ENCODE measurements at places on chromosomes 6 and 20.

DNA sequence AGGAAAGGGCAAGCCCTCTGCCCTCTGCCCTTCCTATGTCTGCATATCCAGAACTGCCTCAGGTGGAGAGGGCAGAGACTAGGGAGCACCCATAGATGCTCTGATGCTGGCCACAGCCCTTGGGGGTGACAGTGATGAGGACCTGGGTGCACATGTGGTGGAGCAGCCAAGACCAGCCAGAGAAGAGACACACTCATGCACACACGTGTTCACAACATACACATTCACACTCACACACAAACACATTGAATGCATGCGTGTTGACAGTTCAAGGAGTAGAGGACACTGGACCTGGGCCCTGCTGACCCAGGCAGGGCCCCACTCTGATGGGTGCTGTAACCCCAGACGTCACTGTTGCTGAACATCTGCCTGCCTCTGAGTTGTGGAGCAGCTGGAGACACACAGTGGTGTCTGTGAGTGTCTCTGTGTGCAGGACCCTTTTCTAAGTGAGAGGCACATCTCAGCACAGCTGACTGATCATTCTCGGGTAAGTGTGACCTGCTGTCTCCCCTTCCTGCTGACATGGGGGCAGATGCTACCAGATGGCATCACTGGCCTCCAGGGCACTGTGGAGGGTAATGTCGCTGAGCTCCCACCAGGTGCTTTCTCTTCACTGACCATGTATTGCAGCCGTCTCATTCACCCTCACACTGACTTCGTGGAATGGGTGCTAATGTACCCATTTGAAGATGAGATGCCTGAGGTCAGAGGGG lies 30.1 kb upstream of the MAS1L start:
- no peak for DNase-seq

DNA sequence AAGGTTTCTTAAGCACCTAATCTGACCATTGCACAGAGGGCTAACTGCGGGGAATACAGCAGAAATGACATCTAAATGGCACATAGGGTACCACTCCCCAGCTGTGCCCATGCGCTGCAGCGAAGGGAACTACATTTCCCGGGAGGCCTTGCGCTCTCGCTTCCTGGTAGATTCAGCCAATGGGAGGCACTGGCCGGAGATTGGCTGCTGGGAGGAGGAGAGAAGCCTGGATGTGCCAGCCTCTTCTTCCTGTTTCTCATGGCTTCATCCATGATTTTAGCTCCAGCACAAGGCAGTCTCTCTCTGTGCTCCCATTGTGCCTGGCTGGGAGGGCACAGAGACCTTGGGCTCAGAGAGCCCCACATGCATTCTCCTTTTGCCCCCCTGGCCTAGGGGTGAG lies 101.7 kb upstream of the FOXA2 start:
- peak; percentile 33 for DNase-seq

- DNase-seq = no peak
These were observed 90.3 kb downstream of the OLIG3 start for GRCh38 chr6:137403855-137404254.

- DNase-seq = no peak
These were observed 6.4 kb downstream of the ATXN1 start for GRCh38 chr6:16754876-16755275.

DNA sequence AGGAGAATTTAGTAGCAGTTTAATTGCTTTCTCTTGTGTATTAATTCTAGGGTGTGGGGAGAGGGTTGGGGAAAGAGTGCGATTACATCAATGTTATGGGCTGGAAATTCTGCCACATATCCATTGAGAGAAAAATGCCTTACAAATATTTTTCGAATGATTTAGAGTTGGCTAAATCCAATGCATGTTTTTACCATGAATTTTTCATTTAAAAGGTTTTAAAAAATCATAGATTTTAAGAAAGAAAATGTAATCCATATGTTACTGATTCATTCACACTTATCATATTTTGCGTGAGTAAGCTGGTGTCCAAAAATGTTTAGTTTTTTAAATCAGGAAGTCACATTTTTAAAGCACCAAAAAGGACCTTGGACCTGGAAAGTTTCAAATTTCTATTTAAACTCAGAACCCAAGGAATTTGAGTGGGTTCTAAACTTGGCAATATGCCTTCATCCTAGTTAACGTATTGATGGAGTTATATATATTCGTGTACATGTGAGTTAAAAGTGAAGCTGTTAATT lies 627.4 kb upstream of the CITED2 start:
- no peak for DNase-seq

- DNase-seq = no peak
These were observed 488.7 kb upstream of the NRSN1 start for GRCh38 chr6:23637296-23637695.

DNA sequence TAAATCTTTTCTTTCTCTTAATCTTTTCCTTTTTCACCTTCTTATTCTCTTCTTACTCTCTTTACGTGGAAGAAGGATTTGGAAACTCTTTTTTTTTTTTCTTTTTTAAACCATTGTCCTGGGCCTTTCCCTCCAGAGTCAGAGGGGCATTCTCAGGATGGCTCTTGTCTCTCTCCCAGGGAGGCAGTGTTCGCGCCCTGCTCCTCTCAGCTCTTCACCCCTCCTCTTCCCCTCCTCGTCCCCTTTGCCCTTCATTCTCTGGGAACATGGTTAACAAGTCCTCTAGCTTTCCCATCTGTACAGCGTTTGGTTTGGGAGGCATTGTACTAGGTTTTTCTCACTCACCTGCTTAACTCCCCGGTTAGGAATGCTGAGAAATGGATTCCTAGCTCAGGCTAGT lies 52.0 kb upstream of the TFB1M start:
- DNase-seq = peak; percentile 5

- no peak for DNase-seq
These were observed 137.0 kb downstream of the FOXA2 start for GRCh38 chr20:22447447-22447778.

GRCh38 chr6:162899148-162899547 lies 171.4 kb downstream of the PACRG start:
- no peak for DNase-seq

DNA sequence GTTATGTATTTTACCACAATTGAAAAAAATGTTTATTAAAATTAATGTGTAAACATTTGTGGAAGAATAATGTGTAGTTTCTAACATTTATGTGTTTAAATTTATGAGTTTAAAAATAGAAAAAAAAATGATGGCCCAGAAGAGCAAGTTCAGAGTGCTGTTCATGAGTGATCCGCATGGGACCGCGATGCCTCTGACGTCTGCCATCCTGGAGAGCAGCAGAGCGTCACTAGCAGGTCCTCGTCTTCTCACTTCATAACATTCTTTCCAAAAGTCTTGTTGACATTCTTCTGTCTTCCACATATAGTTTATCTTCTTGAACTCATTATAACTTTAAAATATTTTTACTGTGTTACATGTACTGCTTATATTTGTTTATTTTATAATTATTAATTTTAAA lies 15.5 kb downstream of the BTNL2 start:
- no peak for DNase-seq

- no peak for DNase-seq
These were observed 71.9 kb downstream of the TBC1D7 start for GRCh38 chr6:13256266-13257001.

GRCh38 chr6:89522778-89523177 lies 89.8 kb downstream of the ANKRD6 start:
- no peak for DNase-seq

Data from H1 (cell line).